CD4-positive, alpha-beta memory T cell (primary cell): ENCODE measurements at places on chromosomes 12 and 14. TPM values are rescaled to one million over a fixed set of nuclear protein-coding genes. Genes with fewer than 3 reads are reported as not detected.

SLC22A17 gene
- 3.9 TPM for polyA plus RNA-seq

DNA sequence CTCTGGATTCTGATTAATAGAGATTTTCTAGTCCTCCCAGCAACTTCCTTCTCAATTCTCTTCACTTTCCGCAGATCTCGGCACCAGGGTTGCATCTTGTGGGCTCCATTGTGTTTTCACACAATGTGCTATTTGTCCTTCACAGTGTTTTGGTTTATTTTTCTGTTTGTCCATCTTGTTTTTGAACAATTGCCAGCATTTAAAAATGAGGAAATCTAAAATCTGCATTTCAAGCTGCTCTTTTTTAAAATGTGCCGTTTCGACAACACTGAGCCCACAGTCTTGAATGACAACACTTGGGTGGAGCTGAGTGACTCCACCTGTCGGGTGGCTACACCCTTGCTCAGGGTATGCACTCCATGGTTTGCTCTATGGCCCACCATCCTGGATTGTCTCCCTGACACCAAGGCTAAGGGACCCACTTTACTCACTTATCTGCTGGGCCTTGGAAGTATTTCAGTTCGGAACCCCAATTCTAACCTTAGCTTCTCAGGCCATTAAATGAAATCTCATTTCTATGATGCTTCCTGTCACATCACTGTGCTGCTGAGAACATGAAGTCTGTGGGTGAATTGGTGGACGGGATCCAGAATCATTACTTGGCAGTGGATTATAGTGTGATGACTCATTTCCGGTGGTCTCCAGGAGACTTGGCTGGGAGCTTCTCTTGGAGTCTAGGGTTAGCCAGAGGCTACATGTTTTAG lies 3.4 kb upstream of the MYRFL start:
- no peak for DNase-seq

GRCh38 chr12:120412421-120412820 lies 25.5 kb upstream of the COX6A1 start:
- no peak for DNase-seq

DNA sequence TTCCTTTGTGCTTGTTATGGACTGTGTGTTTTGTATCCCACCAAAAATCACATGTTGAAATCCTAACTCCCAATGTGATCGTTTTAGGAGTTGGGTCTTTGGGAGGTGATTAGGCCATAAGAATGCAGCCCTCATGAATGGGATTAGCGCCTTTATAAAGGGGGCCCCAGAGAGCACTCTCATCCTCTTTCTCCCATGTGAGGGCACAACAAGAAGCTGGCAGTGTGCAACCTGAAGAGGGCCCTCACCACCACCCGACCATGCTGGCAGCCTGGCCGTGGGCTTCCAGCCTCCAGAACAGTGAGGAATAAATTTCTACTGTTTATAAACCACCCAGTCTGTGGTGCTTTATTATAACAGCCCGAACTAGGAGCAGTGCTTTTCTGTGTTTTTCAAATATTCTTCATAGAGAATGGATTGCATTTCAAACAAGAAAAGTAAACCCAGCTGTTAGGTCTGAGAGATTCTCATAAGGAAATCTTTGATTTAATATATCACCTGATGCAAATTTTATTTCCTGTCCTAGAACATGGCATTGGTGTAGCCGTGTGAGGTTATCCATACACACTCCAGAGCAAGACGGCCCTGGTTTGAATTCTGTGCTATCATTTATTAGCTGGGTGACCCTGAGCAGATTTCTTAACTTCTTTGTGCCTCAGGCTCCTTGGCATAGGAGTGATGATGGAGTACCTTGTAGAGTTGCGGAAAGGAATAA lies 27.8 kb downstream of the HSPB8 start:
- DNase-seq = no peak

DNA sequence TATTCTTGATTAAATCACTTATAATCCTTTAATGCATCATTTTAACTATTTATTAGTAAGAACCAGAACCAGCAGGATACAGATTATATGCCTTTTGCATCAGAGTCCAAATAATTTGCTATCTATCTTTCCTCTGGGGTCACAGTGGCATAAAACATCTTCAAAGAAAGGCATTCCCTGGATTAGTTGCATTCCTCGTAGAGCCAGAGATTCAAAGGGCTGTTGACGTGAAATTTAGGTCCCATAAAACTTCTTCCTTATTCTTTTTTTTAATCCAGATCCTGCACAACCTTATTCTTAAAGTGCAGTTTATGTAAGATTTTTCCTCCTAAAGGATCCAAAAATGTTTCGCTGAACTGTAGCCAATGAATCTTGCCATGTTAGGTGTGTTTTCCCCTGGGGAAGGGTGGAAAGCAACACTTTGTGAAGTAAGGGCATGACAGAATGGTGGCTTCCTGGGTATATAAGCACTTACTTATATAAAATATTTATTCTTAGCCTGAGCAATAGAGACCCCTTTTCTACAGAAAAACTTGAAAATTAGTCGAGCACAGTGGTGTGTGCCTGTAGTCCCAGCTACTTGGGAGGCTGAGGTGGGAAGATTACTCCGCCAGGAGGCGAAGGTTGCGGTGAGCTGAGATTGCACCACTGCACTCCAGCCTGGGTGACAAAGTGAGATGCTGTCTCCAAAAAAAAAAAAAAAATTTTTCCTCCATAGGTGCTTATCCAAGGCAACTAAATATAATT lies 208.7 kb downstream of the PCNX1 start:
- no peak for DNase-seq

DNA sequence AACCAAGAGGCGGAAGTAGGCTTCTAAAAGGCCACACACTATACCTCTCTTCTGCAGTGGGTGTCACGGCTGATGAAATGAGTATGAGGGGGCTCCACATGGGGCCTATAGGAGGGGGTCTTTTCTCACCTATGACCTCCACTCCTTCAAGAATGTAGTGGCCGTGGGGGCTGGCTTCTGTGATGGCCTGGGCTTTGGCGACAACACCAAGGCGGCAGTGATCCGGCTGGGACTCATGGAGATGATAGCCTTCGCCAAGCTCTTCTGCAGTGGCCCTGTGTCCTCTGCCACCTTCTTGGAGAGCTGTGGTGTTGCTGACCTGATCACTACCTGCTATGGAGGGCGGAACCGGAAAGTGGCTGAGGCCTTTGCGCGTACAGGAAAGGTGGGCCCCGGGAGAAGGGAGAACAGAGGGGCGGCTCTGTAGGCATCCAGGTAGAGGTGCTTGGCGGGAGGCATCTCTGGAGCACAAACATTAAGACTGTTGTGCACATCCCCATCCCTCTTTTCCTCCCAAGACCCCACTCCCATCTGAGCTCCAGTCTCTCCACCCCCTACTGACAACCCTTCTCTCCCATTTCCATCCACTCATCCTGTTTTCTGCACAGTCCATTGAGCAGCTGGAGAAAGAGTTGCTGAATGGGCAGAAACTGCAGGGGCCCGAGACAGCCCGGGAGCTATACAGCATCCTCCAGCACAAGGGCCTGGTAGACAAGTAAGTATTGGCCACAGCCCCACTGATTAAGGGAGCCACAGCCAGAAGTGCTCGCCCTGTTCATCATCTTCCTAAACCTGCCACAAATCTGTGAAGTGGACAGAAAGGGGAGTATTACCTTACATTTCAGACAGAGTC lies 3.8 kb downstream of the GPD1 start:
- DNase-seq = no peak
